ENCODE measurements at places on chromosomes 13 and 19.

- peak; percentile 71 for DNase-seq
These were observed 10.1 kb upstream of the ZNF358 start for GRCh38 chr19:7505682-7506384.

DNA sequence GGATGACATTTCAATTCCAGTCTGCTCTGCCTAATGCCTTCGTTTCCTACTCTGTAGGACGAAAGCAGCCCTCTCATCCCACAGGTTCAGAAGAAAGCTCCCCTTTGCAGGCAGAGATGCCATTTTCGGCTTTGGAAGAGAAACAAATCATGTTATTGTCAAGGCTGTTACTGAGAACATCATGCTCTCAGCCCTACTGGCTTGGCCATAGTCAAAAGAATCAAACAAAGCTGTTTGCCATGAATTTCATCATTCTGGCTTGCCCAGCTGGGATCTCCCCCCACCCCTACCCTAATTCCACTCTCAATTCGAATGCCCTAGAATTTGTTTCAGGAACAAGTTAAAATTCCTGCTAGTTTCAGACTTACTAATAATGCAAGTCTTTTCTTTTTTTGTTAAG, 162.3 kb upstream of the SERP2 start:
- no peak for DNase-seq

DNA sequence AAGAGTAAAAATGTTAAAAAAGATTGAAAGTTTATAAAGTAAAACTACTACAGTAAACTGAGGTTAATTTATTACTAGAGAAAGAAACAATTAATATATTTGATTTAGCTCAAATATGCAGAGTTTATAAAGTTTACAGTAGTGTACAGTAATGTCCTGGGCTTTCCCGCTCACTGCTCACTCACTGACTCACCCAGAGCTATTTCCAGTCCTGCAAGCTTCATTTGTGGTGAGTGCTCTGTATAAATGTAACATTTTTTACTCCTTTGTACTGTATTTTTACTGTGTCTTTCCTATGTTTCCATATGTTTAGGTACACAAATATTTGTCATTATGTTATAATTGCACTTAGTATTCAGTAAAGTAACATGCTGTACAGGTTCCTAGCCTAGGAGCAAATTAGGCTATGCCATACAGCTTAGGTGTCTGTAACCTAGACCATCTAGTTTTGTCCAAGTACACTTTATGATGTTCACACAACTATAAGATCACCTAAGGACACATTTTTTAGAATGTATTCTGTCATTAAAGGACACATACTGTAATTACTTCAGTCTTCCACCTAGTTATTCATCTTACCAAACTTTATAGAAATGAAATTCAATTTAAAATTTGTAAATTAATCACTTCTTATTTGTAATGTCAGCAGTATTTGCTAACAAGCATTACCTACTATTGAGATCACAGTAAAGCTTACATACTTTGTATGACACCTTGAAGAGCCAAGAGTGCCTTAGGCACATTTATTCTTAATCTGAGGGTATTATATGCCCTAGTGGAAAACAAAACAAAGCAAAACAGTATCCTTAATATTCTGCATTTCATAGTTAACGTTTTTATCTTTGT, 683.4 kb downstream of the PCDH9 start:
- no peak for DNase-seq

DNA sequence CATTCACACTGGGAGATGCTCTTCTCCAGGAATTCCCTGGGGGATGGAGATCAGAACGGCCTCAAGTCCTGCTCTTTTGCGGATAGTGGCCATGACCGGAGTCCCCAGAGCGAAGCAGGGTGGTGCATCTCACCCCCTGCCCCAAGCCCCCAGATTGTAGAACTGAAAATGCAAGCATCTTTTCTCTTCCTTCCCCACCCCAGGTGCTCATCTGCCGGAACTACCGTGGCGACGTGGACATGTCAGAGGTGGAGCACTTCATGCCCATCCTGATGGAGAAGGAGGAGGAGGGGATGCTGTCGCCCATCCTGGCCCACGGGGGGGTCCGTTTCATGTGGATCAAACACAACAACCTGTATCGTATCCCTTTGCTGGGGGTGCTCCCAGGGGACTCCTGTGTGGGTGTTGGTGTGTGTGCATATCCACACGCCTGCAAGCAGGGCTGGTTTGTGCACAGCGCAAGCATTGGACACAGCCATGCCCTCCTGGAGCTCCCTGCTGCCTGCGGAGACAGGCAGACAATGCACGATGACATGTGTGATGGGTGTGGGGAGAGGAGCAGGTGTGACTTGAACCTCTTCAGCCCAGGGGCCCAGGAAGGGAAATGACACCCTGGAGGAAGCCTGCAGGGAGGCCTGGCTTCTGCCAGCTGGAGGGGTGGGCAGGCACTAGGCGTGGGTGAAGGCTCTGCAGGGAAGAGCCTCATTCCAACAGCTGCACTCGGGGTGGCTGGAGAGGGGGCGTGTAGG, 5.7 kb downstream of the AP1M1 start:
- no peak for DNase-seq

- DNase-seq = no peak
These were observed 17.6 kb upstream of the TNFRSF19 start for GRCh38 chr13:23552661-23553060.
